Activated gamma-delta T cell treated with anti-CD3 and anti-CD28 coated beads, Interleukin-2, amount 50 U/mL, for 16 hours (primary cell): ENCODE measurements at places on chromosomes 7 and 10.
A peak's percentile ranks its signal among the peaks of the same experiment; 100 is the strongest.

DNA sequence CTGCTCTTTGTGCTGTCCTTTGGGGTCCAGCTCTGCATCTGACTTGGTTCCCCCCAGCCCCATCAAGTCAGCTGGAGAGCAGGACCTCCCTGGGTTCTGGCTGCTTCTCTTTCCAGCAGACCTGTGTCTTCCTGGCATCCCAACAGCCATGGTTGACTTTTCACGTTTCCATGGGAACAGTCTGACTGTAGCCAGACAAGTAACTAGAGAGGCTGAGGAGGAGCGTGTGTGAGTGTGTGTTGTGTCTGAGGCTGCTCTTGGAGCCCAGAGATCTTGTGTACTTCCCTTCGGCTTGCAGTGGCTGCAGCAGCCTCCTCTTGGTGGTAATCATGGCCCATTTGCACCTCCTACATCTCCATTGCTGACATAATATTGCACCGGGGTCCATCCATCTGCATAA lies 332.0 kb downstream of the RPS24 start:
- no peak for DNase-seq

GRCh38 chr7:156503196-156503595 lies 137.4 kb upstream of the RNF32 start:
- no peak for DNase-seq

- no peak for DNase-seq
Measured at GRCh38 chr7:131953184-131953583, 396.8 kb upstream of the PODXL start.

GRCh38 chr10:118867768-118868167 lies 113.0 kb upstream of the CACUL1 start:
- DNase-seq, result no peak

DNA sequence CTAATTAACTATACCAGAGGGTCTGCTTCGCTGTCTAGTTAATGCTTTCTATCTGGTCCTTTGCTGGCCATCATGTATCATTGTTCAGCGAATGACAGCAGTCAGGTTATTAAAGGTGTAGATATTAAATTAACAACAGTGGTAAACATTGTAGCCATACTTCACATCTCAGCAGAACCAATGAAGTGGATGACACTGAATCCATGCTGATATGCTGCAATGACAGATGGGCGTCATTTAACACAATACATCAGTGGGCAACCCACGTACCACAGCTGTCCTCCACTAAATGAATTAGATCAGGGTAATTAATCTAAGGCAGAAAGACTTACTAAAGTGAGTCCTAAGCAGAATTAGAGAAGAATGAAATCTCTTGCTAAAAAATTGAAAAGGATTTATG lies 767.2 kb downstream of the NXPH1 start:
- DNase-seq, result no peak

GRCh38 chr7:150728011-150728410 lies 9.2 kb upstream of the GIMAP5 start:
- no peak for DNase-seq

DNA sequence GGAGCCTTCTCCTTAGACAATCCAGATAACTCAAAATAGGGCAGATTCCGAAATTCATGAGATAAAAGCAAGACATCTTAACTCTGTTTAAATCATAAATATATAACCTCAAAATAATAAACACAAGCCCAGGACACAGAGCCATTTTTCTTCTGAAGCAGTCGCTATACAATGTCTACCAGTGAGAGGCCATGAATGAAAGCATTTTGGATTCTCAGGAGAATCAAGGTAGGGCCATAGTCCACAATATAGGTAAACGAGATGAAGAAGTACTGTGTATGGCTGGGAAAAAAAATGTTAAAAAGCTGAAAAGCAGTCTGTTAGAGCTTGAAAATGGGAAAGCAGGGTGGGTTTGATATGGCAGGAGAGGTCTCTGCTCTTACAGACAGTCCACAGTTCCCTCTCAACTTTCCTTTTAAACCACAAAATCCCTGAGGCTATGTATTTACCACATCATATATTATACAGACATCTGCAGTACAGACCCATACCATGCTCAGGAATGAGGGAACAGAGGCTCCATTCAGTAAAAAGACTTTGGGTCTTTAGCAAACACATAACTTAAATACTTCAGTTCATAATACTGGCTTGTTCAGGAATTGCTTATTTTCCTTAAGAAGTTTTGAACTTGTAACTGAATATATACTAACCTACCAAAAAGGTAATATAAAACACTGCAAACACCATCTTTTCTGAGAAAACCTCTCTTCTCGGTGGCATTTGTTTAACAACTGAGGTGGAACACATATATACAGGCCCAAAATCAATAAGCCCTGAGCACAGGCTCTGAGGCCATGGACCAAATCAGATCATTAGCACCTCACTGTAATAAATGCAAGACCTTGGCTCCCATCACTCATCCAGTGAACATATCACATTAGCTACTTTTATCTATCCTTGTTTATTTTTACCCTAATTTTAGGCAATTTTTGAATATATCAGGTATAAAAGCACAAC lies 109.3 kb downstream of the SORBS1 start:
- DNase-seq, result no peak

GRCh38 chr10:30784897-30785605 lies 155.5 kb upstream of the LYZL2 start:
- DNase-seq, result peak; percentile 5

- no peak for DNase-seq
Measured at GRCh38 chr10:78148216-78148960, 114.7 kb downstream of the RPS24 start.

GRCh38 chr7:6260291-6261187 lies 11.9 kb downstream of the CYTH3 start:
- DNase-seq, result no peak

GRCh38 chr10:129883626-129884397 lies 80.3 kb downstream of the EBF3 start:
- no peak for DNase-seq

GRCh38 chr10:104232613-104233102 lies 494 bp upstream of the CFAP43 start:
- no peak for DNase-seq

DNA sequence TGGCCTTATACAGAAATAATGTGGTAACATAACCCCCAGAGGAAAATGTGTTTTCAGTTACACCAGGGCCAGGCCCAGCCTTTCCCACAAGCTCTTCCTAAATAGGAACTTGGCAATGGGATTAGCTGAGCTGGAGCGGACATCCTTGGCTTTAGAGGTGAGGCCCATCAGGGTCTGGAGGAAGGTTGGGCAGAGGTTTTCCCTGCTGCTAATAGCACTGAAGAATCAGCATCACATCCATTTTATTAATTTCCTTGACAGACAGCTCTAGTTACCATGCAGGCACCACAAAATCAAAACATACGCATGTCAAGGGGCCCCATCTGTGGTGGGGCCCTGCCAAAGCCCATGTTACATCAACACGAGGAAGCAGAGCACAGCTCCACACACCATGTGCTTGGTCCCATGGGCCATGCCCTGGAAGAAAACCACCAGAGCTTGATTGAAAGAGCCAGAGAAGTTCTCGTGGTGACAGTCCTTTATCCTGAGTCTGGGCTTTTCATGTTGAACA lies 566.6 kb downstream of the KCNMA1 start:
- no peak for DNase-seq

GRCh38 chr7:112370436-112370835 lies 79.8 kb upstream of the IFRD1 start:
- no peak for DNase-seq

GRCh38 chr10:44591911-44592310 lies 207.0 kb upstream of the CXCL12 start:
- no peak for DNase-seq

- DNase-seq, result no peak
Measured at GRCh38 chr7:81767926-81768325, 1.9 kb downstream of the HGF start.

DNA sequence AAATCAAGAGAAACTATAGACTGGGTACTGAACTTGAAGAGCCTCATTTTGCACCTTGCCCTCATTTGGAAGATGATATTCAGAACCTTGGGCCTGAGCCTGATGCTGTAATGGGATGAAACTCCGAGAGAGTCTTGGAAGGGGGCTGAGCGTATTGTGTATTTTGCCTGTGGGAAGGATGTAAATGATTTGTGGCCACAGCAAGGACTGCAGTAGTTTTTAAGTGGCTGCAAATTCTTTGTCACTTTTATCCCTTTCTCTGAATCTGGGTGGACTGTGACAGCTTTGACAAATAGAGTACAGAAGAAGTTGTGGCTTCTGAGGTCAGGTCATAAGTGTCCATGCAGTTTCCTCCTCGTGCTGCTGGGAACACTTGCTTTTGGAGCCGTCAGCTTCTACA lies 221.2 kb downstream of the ADRA2A start:
- no peak for DNase-seq

GRCh38 chr7:120864141-120864900 lies 6.4 kb upstream of the TSPAN12 start:
- no peak for DNase-seq

DNA sequence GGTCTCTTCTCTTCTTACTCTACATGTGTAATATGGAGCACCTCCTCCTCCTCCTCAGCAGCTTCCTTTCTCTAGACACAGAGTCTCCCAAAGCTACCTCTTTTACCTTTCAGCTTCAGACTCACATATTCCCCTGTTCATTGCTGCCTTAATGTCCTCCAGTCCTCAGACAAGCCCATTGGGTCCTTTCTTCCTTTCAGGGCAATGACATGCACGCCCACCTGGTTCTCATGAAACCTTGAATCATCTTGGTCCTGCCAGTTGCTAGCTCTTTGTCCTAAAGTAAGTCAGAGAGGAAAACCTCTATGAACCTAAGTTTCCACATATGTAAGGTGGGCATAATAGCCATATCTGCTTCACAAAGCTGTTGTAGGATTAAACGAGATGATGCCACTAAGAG lies 227.0 kb downstream of the RPS24 start:
- DNase-seq, result no peak

GRCh38 chr7:20146451-20146850 lies 70.7 kb downstream of the MACC1 start:
- DNase-seq, result no peak

DNA sequence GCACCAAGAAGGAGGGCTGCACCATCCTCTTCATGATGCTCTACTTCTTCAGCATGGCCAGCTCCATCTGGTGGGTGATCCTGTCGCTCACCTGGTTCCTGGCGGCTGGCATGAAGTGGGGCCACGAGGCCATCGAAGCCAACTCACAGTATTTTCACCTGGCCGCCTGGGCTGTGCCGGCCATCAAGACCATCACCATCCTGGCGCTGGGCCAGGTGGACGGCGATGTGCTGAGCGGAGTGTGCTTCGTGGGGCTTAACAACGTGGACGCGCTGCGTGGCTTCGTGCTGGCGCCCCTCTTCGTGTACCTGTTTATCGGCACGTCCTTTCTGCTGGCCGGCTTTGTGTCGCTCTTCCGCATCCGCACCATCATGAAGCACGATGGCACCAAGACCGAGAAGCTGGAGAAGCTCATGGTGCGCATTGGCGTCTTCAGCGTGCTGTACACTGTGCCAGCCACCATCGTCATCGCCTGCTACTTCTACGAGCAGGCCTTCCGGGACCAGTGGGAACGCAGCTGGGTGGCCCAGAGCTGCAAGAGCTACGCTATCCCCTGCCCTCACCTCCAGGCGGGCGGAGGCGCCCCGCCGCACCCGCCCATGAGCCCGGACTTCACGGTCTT lies 1.9 kb downstream of the FZD1 start:
- no peak for DNase-seq

DNA sequence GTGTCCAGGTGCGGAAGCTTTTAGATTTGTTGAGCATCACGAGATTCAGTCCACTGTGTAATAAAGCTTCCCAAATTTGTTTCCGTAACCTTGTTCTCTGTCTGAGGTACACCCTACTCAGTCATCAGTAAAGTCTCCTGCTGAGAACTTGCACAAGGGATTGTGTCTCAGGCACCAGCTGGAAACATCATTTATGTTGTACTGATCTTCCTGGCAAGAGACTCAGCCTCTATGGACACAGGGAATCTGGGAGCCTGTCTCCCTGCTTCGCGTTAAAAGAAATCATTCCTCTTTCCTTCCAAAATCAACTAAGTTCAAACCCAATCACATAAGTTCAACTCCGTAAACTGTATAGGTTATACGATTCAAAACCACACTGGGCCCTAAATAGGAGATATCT lies 336.8 kb downstream of the GPR37 start:
- DNase-seq, result no peak

DNA sequence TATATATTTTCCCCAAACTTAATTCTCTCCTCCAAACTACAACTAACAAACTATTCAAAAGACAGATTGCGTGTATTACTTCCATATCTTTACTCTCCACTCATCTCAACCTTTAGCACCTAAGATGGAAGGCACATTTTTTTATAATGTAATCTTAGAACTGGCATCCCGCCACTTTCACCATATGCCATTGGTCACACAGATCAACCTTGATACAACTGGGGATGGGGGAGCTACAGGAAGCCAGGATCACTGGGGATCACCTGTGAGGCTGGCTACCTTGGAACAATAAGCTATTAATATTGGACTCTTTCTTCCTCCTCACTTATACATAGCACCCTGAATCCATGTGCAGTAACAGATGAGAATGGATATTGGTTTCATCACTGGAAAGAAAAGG lies 469.6 kb upstream of the LRRN3 start:
- no peak for DNase-seq

DNA sequence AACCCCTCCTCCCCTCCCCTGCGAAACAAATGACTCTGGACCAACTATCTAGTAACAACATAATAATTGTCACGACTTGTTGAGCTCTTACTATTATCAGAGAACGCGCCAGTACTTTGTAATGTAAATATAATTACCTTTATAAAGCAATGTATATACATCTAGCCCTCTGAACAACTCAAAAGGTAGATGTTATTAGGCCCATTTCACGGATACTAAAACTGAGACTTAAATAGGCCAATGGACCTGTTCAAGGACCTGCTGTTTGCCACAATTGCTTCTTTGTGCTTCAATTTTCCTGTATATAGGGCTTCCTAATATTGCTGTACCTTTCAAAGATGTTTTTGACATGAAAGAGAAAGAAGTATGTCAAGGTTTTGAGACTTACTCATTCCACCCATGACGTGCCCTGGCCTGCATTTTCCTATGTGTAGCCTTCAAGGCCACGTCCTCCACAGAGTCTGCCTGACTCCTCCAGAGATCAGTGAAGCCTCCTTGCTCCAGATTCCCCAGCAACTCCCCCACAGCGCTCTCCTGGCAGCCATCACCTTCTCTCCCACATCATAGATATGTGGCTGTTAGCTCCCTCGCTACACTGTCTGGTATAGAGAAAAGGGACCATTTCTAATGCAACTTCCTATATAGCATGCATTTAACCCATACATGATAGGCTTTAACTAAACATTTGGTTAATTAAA lies 156.6 kb downstream of the SKIDA1 start:
- DNase-seq, result no peak

DNA sequence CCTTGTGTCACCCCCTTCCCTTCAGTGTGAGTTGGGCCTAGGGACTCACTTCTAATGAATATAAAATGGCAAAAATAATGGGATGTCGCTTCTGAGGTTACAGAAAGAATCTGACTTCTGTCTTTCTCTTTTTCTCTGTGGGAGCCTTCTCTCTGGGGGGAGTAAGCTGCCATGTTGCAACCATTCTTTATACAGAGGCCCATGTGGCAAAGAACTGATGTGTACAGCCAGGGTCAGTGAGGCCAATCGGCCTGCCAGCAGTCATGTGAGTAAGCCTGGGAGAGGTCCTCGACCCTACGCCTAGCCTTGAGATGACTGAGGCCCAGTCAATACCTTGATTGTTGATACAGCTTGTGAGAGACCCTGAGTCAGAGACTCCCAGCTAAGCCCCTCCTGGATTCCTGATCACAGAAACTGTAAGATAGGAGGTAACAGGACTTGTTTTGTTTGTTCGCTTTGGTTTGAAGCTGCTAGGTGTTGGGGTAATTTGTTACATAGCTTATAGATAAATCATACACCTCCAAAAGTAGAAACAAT lies 1.7 kb downstream of the TCAF1 start:
- no peak for DNase-seq

- no peak for DNase-seq
Measured at GRCh38 chr10:84537447-84537931, 209.1 kb downstream of the CCSER2 start.

- no peak for DNase-seq
Measured at GRCh38 chr7:8638076-8638475, 204.7 kb downstream of the NXPH1 start.
